CD4-positive, alpha-beta T cell treated with Interferon gamma for 1 hour (primary cell): ENCODE measurements at places on chromosomes 7 and 10.

DNA sequence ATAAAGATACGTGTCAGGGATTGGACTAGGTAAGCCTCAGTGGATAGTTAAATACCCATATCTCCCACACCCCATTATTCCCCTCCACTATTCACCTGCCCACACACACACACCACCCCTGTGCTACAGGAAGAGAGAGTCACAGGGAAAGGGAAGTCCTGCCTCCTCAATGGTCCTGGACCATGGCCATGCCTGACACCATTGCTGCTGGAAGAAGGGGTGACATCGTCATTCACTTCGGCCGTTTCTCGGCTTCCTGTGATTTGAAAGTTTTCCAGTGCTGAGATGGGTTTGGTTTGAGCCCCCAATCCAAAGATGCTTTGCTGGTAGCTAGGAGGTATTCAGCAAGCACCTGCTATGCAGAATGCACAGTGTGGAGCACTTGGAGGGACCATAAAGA, 18.5 kb downstream of the PRKAG2 start:
- no peak for DNase-seq

DNA sequence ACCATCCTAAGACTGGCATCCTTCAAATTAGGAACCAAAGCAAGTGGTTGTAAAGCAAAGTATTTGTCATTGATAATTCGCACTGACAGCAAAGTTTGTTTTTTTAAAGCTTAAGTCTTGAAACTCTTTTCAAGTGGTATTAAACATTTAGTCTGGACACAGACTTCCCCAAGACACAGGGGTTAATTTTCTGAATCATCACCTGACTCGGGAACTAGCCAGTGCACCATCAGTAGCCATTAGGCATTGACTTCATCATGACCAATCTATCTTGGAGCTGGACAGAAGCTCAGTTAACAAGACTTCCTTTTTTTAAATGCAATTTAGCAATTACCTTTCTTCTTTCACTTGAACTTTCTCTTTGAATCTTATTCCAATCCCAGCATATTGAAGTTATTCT, 210.6 kb downstream of the ZNF365 start:
- DNase-seq: no peak

DNA sequence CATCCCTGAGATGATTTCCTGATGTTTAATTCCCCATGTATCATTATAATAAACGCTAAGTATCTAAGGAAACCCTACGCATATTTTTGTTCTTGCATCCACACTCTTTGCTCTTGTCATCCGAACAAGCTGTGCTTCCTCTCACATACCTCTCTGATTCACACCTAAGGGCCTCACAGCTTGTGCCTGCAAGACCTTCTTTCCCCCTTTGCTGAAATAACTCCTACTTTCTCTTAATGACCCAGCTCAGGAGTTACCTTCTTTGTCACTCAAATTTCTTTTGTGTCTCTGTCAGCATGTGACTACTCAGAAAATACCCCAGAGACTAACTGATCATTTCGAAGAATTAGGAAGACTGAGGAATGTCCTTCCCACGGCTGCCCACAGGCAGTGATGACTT, 209.3 kb upstream of the IMMP2L start:
- DNase-seq: no peak

DNA sequence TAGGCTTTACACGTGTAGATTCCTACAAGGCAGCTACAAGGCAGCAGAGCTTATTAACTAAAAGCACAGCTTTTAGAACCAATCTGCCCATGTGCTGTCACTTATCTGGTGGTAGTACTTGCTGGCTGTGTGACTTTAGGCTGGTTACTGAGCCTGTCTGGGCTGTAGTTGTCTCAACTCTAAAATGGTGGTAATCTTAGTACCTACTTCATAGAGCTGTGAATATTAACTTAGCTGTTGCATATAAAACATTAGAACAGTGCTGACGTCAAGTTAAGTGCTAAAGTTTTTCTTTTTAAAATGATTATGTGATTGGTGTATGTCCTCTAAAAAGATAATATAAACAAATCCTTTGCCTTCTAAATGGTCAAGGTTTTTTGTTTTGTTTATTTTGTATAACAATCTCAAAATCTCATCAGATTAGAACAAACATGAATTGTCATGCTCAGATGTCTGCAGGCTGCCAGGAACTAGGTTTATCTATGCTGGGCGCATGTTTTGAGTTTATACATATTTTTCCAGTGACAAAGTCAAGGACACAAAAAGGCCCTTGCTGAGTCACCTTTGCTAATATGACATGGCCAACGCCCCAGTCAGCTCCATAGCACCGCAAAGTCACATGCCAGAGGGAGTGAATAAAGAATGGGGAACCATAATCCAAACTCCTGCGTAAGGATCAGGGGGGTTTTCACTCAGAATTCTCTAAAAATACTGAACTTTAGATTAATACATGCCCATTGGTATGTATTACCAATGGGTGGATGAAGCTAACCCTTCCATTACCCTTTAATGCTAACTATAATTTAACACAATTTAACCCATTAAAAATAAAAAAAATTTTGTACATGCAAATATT, 39.8 kb upstream of the ARL4A start:
- no peak for DNase-seq

- no peak for DNase-seq
Measured at GRCh38 chr7:71042591-71042990, 89.4 kb upstream of the GALNT17 start.

DNA sequence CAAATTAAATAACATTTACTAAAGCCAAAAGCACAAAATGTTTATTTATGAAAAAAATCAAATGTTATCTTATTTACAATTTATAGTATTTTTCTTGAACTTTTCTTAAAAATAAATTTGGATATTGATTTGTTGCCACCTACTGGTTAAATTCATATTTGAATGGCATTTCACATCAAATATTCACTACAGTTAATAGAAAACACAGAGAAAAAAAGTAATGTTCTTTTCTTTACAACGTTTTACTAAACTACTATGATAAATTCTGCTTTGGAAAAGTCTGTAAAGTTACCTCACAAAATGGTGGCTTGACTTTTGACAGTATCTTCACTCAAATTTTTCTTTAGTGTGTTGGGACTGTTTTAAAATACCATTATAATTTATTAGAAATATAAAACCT, 52.7 kb downstream of the SRPK2 start:
- DNase-seq: no peak

DNA sequence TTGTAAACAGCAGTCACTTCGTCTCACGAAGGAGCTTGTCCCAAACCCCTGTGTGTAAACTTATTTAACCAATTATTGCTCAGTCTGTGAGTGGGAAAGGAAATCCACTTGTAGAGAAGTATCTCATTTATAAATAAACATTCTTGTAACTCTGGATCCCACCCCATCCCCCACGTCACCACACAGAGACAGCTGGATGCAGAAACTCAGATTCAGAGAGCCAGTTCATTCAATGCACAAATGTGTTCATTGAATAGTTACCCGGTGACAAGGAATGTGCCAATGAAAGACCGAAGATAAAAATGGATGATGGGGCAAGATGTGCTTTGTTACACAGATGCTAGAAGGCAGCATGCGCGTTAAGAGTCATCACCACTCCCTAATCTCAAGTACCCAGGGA, 8.3 kb upstream of the OCM start:
- DNase-seq: no peak

DNA sequence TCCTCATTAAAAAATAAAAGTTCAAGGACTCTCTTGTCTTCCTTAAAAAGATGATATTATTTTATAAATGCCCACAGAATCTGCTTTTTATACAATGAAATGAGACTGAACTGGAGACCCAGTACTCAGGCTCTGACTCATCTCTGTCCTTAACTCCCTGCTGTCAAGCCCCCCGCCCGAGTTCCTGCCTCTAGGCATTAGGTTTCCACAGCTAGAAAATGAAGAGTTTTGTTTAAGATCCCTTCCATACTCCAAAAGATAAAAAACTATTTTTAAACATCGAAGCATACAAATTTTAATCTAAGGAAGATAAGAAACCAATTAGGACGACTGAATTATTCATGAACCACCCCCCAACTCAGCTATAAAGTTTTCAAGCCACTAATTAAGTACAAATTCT, 97.7 kb upstream of the FEZF1 start:
- no peak for DNase-seq

DNA sequence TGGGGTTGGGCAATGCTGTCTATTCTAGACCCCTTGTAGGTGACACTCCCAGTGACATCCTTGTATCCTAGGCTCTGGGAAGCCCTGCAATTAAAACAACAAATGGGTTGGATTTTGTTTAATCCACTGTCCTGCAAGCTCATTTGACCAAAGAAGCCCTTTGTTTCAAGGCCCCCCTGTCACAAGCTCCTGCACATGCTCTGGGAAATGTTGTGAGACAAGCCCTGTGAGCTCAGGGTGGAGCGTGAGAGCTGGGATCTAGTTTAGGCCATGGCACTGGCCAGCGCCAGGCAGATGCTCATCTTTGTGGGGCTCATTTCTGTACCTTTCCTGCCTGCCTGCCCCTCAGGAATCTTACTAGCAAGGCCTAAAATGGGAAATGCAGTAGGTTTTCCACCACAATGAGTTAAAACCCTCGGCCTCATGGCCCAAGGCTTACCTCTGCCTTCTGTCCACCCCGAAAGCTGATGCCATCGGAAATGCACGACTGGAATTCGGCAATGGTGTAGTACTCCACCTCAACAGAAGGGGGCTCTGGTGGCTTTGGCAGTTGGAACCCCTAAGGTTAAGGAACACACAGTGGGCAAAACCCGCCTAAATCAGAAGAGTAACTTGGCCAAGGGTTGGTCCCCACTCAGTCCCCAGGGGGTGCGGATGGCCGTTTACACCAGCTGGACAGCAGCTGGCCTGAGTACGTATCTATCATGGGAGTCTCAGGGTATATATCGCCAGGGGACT, 112.0 kb downstream of the NEURL1 start:
- no peak for DNase-seq

DNA sequence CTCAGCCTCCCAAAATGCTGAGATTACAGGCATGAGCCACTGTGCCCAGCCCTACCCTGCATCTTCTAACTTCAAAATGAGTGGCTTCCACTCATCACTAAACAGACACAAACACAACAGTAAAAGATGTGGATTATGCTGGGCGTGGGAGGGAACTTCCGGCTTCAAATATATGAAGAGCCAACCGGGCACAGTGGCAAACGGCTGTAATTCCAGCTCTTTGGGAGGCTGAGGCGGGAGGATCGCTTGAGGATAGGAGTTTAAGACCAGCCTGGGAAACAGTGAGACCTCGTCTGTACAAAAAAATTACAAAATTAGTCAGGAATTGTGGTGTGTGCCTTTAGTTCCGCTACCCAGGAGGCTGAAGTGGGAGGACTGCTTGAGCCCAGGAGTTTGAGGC, 92.2 kb upstream of the GNA12 start:
- no peak for DNase-seq

DNA sequence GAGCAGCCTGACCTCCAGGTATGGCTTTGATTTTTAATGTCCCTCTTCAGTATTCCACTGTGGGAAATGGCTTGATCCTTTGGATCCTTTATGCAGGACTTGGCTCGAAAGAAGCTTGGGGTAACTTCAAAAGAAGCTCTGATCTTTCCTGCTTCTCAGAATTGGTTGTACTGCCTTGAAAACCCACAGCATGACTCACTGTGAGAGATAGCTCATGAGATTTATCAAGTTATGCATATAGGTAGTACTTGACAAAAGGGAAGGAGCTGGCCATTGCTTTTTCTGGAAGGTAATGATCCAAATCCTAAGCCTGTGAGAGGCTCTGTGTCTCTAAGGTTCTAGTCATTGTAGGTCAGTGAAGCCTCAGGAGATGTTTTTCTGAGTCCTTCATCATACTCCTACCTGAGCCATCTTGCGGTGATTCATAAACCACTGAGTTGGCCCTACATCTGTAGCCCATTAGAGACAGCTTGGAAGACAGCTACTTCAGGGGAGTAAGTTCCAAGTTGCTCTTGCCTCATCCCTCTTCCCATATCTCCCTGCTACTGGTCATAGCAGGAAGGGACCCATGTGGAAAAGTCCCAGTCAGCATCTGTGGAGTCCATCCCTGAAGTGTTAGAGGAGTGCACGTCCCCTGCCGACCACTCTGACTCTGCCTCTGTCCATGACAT, 36.7 kb upstream of the NFKB2 start:
- DNase-seq: no peak

GRCh38 chr10:90579602-90580242, 278.1 kb downstream of the HTR7 start:
- DNase-seq: no peak

DNA sequence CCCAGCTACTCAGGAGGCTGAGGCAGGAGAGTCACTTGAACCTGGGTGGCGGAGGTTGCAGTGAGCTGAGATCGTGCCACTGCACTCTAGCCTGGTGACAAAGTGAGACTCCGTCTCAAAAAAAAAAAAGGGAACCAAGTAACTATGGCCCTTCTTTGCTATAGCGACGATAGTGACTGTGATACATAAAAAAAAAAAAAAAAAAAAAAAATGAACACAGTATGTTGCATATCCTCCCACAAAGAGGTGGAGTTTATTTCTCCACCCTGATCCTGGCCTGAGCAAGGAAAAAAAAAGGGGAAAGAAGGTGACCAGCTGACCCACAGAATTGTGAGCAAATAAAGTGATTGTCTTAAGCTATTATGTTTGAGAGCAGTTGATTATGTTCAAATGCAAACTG, 42.3 kb upstream of the STEAP1B start:
- DNase-seq: no peak

- DNase-seq: no peak
Measured at GRCh38 chr10:71004176-71005075, 116.1 kb upstream of the PCBD1 start.

- no peak for DNase-seq
Measured at GRCh38 chr7:154912871-154913637, 89.9 kb downstream of the PAXIP1 start.

DNA sequence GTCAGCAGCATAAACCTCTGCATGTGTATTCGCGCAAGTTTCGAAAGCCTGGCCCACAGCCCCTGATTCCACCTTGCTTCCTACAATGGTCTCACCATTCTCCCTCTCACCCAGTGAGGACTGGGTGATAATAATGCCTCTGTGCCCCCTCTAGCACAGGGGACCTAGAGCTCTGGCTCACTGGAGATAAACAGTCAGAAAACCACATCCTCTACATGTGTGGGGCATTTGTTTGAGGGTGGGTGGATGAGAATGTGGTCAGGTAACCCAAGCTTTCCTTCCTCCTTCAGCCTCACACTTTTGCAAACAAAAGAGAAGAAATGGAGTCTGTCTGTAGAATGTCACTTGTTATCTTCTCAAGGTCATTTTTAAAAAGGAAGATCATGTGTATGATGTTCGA, 373.5 kb downstream of the KCNMA1 start:
- no peak for DNase-seq

GRCh38 chr7:33072471-33072870, 9.9 kb upstream of the NT5C3A start:
- no peak for DNase-seq

DNA sequence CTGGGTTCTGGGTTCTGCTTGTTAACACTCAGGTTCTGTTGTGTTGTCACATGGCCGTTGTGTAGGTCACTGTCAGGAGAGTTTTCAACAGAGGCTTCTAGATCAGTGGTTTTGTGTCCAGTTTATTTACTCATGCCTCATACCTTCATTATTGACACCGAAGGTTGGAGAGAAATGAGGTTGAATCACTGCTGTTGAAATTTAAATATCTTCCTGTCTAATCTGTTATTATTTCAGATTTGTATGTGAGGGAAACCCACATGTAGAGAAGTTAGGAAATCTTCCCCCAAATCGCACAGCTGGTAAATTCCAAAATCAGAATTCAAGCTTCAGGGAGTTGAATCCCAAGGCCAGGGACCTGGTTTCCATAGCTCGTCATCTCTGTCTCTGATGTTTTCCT, 28.3 kb upstream of the KLF6 start:
- DNase-seq: no peak
